Eye (tissue), 1 donor: ENCODE measurements at places on chromosomes 1 and 21.

GRCh38 chr21:16117851-16118590 is 388.2 kb downstream of the USP25 start:
- peak; percentile 66 for DNase-seq

GRCh38 chr1:86370601-86371022 is 25.5 kb downstream of the ODF2L start:
- no peak for DNase-seq

- DNase-seq = peak; percentile 39
Observed at GRCh38 chr1:48679859-48680258, 96.8 kb downstream of the BEND5 start.

- DNase-seq = no peak
Observed at GRCh38 chr1:94636624-94637023, 95.1 kb upstream of the F3 start.

GRCh38 chr1:190373705-190374336 is 103.8 kb downstream of the BRINP3 start:
- DNase-seq = no peak

GRCh38 chr1:17795081-17795809 is 40.1 kb downstream of the ACTL8 start:
- no peak for DNase-seq

GRCh38 chr1:235552146-235552716 is 48.0 kb upstream of the B3GALNT2 start:
- no peak for DNase-seq

GRCh38 chr21:43789276-43790009 is at the start of gene RRP1:
TSS of gene RRP1 (plus strand) at chr21:43789577. CDS start at chr21:43789630, 53 bp downstream.
- DNase-seq = peak; percentile 98

- DNase-seq = peak; percentile 14
Observed at GRCh38 chr1:17289721-17290120, 18.3 kb upstream of the PADI4 start.

DNA sequence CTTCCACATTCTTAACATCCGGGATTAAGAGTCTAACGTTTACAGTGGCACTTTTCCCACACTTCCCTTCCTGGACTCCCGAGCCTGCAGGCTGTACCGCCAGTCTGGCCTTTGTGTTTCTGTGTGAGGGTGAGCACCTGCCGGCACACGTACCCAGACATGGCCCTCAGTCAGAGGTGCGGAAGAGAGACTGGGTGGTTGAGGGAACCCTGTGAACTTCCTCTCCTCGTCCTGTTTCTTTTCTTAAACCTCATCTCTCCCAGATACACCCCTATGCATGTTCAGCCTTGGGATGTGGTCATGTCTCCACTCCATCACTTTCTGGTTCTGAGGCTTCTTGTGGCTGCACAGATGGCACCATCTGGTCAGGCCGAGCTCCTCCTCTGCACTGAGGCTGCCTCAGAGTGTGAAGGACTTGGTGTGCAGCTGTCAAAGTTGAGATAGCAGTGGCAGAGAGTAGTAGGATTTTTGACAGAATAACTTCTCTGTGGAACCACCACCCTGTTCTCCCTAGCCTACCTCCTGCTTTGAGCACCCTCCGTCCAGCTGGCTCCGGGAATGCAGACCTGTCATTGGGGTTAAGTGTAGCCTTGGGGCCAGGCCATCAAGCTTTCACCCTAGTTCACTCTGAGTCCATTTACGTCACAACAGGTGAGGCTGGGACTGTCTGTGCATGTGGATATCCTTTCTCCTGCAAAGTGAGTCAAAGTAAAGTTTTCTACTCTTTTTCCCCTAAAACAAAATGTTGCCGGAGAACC is 31.4 kb downstream of the VASH2 start:
- peak; percentile 56 for DNase-seq

GRCh38 chr21:26806801-26807295 is 38.4 kb downstream of the ADAMTS1 start:
- DNase-seq = no peak

DNA sequence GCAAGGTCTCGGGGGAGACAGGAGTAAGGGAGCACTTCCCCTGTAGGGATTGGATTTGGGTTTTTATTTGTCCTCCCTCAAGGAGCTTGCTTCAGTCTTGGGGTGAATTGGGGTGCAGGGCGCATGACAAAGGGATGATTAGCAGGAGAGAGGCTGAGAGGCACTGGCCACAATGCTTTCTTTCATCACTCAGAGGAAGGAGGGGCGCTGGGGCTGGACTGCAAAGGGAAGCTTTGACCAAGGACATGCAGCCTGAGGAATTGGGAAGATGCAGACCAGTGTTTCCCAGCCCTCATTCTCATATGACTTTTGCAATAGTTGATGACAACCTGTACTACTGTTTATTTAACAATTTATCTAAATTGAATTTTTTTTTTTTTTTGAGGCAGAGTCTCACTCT is 34.1 kb upstream of the PDPN start:
- DNase-seq = no peak

DNA sequence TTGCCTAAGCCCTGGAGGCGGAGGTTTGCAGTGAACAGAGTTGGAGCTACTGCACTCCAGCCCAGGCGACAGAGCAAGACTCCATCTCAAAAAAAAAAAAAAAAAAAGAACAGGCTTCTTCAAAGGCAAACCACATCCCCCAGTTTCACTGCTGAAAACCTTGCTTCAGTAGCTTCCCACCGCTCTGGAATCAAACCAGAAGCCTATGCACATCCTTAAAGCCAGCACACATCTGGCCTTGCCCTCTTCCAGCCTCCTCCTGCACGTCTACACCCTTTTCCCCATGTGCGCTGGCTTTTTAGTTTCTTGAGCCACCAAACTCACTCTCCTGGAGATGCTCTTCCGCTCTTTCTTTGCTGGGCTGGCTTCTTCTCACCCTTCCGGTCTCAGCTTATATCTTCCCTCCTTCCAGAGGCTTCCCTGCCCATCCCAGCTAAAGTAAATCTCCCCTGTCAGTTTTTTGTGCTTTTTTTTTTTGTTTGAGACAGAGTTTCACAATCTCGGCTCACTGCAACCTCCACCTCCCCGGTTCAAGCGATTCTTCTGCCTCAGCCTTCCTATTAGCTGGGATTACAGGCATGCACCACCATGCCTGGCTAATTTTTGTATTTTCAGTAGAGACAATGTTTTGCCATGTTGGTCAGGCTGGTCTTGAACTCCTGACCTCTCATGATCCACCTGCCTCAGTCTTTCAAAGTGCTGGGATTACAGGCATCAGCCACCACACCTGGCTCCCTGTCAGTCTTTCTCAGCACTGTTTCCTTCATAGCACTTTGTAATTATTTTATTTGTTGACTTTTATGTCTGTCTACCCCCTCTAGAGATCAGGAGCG is 42.0 kb upstream of the ID3 start:
- no peak for DNase-seq

GRCh38 chr1:228851193-228851592 is 115.9 kb downstream of the RHOU start:
- DNase-seq = no peak

DNA sequence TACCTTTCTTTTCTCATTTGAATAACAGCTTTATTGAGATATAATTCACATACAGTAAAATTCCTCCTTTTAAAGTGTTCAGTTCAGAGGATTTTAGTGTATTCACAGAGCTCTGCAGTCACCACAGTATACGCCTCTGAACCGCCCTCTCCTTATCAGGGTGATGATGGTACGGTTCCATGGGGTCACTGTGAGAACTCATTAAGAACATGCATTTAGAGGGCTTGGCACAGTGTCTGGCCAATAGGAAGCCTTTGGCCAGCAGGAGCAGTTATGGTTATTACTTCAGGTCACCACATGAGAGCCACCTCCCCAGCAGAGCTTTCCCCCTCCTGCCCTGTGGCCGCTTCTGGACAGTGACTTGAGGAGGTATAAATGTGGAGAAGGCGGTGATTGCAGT is 27.3 kb downstream of the KCNQ4 start:
- no peak for DNase-seq

DNA sequence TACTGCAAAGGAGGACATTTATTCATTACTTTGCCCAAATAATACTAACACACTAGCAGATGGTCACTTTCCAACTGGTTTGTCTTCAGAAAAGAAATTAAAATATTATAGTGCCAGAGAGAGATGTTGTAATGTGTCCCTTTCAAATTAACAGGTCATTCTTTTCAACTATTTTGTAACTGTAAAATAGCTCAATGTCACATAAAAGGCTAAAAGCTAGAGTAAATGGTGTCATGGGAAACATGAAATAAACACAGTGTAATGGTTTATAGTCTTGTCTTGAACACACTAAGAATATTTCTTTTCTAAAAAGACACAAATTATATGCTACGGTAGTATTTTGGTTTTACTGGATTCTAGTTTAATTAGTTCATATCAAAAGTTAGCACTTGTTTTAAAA is 77.8 kb downstream of the ADGRL2 start:
- no peak for DNase-seq

DNA sequence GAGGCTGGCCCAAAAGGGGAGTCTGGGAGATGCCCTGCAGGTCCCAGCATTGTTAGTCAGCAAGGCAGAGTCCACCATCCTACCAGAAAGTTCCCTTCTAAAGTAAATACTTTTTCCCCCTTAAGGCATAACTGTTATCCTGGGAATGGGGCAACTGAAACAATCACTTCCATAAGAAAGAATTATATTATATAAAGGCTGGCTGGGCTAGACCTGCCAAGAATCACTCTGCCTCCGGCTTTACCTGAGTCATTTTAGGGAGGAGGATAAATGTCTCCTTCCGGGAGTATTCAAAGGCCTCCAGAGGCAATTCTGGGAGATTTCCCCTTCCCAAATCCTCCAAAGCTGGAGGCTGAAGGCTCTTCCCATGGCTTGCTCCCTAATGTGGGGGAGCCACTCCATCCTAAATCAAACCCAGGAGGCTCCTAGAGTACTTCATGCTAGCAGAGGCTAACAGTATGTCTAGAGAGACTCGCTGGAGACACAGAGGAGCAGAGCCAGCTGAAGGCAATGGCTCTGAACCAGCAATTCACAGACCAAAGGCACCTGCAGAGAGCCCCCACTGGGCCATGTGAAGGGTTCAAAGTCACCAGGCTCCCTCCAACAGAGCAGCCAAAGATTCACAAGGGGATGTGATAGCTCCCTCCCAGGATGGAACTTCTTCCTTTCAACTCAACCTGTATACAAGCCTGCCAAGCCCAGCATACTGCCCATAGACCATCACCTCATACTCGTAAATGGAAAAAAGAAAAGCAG is 116.0 kb downstream of the ASTN1 start:
- no peak for DNase-seq

DNA sequence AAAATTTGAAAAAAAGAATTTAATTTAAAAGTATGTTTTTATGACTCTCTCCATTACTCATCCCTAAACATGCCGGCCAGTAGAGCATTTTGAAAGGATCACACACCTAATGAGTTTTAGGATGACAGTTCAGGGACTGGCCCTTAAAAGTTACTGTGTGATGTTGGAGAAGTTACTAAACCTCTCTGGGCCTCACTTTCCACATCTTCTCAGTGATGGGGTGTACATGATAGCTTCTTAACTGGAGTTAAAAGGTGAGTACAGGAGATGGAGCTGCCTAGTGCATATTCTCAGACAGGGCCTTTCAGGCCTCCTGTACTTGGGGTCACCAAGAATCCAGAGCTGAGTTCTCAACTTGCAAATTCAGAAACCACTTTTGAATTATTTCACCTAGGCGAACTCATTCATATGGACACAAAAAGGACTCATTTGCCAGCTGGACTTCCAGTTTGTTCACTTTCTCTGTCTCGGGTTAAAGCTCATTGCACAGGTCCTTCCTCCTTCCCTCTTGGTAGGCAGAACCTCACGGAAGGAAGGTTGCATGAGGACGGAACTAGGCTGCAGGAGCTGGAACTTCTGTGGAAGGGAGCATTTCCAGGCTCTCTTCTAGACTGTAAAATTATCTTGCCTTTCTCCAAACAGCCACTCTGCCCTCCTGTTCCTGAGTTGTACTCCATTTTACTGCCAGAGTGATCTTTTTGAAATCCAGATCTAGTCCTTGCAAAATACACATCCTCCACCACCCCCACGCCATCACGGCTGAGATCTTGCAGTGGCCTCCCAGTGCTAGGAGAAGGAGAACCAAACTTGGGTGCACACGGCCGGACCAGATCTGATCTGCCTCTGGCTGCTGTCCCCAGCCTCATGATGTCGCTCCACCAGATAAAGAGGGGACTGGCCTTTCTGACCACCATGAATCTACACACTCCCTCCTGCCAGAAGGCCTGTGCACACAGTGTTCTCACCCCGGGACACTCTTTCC is 4.3 kb upstream of the SLC30A1 start:
- no peak for DNase-seq

DNA sequence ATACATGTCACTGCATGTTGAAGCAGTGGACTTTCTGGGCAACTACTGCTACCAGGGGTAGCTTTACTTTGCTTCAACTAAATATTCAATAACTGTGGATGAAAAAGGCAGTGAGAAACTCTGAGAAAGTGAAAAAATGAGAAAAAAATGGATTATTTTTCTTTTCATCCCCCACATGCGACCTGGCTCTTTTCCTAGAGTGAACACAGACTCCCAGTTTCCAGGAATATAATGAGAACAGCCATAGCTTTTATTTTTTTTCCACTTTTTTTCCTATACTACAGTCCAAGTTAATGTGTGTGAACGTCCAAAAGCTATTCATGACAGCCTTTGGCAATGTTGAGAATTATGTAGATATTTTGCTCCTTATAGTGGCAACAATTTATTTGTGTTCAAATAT is 230.4 kb downstream of the DNM3 start:
- peak; percentile 71 for DNase-seq

GRCh38 chr1:59639266-59639665 is 175.5 kb upstream of the HOOK1 start:
- no peak for DNase-seq

- DNase-seq = peak; percentile 75
Observed at GRCh38 chr1:14894811-14895560, 258.6 kb upstream of the TMEM51 start.

DNA sequence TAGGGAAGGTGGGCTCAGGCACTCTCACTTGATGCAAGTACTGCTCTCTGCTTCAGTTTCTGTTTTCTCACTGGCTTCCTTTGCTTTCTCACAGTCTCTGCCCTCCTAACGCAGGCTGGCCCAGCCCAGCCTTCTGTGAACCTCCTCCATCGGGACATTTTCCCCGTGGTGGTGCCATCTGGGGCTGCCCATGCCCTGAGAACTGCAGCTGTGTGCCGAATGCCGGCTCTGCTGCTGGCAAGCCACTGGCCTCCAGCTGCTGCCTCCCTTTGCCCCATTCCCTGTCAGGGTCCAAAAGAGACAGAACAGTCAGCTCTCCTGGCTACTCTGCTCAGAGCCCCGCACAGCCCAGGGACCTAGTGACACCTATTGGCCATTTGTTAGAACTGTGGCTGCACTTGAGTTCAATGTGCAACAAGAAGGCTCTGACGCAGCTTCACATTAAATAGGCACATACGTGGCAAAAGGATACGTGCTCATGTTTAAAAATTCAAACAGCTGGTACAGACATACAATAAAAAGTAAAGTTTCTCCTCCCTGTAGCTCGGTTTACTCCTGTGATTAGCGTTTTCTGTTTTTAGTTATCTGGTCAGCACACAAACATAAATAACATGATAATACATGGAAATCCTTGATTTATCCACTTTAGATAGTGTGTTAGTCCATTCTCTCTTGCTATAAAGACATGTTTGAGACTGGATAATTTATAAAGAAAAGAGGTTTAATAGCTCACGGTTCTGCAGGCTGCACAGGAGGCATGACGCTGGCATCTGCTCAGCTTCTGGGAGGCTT is 46.6 kb downstream of the FCRL5 start:
- peak; percentile 81 for DNase-seq

- DNase-seq = no peak
Observed at GRCh38 chr1:23489842-23490241, 5.9 kb upstream of the ASAP3 start.
